ENCODE measurements at places on chromosomes 5 and 9.

DNA sequence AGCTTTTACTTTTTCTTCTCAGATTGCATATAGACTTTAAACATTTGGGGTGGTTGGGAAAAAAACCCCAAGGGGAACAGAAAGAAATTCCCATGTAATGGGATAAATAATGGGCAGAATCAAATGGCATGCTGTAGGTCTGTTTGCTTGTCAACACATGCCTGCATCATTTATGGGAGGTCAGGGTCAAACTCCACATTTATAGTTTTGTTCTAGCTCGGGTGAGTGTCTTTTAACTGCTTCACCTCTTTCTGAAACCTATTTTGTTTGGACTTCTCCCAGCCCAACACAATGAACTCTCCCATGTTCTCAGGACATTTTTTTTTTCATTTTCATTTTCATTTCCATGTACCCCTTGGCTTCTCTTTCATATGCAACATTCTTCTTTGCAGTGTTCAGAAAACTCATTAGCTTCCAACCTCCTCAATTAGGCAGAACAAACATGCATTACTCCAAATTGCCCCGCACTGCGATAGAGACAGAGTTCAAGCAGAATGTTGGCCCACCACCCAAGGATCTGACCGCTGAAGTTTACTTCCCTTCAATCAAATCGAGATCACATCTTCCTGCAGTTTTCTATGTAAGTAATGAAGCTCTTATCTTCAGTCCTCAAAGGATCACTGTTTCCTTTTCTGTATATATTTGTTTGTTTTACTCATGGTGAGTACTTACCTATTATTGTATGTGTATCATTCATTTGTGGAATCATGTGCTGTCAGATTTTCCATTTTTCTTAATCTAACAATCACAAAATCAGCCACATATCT is 354.6 kb downstream of the ZSWIM6 start:
- no peak for DNase-seq

GRCh38 chr9:95506428-95506677 is 10.4 kb downstream of the PTCH1 start:
- DNase-seq, result no peak

DNA sequence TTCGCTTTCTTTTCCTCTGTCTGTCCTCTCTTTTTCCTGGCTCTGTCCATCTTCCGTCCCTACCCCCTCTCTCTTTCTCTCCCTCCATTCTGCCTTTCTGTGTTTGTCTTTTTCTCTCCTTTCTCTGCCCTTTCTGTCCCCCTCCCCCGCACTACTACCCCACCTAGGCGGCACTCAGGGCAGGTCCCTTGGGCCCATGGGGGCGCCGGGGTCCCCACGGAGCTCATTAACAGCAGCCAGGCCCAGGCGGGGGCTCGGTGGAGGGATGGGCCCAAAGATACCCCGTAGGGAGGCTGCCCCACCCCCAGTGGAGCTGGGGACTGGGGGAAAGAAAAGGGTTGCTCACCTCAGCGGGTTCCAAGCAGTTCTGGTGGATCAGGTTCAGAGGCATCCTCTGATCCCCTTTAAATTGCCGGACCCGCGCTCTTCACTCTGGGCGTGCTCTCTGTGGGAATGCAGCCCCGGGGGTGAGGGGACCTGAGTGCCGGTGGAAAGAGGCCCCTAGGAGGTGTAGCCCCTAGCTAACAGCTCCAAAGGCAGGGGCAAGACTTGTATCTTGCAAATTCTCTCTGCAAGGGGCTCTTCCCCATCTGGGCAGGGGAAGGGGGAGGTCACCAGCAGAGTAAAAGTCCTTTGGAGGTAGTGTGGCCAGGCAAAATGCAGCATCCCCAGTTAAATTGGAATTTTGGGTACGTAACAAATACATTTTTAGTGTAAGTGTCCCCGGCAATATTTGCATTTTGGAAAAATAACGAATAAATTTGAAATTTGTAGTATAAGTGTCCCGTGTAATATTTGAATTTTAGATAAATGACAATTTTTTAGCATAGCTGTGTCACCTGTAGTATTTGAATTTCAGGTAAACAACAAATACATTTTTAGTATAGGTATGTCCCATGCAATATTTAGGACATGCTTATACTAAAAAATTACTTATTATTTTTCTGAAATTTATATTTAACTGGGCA is 7.4 kb downstream of the LHX2 start:
- no peak for DNase-seq

DNA sequence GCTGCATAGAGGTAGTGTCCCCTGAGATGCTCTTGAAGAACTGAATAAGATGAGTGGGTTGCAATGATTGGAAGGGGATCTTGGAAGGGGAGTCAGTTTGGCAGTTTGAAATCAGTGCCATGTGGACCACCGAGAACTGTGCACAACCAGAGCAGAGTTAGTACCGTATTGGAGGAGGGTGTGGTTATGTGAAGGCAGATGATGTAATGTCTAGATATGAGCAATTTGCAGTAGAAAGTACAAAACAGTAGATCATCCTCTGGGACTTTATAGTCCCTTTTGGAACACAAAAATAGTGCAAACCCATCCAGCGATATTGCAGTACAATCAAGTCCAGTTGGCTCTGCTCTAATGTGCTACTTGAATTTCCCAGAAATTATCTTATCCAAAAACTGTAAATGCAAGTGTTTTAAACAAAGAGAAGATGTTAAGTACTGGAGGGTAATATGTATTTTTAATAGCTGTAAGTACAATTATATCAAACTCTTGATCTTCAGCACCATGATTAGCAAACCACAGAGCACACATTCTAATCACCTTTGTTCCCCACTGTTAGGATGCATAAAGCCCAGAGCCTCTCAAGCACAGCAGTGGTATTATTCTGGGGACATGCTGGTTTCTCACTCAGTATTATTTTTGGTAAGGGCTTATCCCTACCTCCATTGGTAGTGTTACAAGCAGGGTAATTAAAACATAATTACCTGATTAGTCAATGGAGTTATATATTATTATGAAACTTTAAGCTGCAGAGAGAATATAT is 41.5 kb downstream of the MEGF10 start:
- no peak for DNase-seq

GRCh38 chr9:97704851-97705250 is 7.7 kb upstream of the XPA start:
- no peak for DNase-seq

Data from substantia nigra (tissue), 51 donors.